ENCODE measurements at places on chromosomes 16 and 17. TPM values are rescaled to one million over a fixed set of nuclear protein-coding genes. Genes with fewer than 3 reads are reported as not detected.

GRCh38 chr16:17159617-17160016, 311.1 kb downstream of the XYLT1 start:
- no peaks in the 10 kb centered on the region for H3K36me3 ChIP-seq
- no peaks in the 10 kb centered on the region for H3K4me1 ChIP-seq
- no peaks in the 10 kb centered on the region for H3K27me3 ChIP-seq
- H3K4me3 ChIP-seq = no peak overlapping the region

DNA sequence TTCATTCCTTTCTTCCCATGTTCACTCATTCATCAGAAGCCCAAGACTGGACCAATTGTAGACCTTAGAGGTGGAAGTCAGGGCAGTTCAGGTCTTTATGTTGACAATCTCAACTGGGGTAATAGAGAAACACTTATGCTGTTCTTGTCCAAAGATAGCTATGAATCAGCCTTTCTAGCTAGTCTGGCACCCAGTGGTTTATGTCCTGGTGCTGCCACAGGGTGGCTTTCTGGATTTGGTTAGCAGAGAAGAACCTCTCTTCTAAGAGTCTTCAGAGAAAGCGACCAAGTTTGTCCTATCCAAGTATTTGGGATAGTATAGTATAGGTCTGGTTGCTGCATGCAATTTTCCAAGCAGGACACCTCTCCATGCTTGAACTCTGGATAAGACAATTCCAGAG, 83.3 kb downstream of the NOG start:
- no peak overlapping the region for H3K27ac ChIP-seq
- H3K36me3 ChIP-seq = no peaks in the 10 kb centered on the region
- H3K27me3 ChIP-seq = no peaks in the 10 kb centered on the region
- H3K4me3 ChIP-seq = no peak overlapping the region
- peaks cover 2% of the 10 kb centered on the region for H3K4me1 ChIP-seq
- no peak for DNase-seq

The ZNF423 gene
- 4.7 TPM for polyA plus RNA-seq

- H3K27ac ChIP-seq = no peak overlapping the region
- no peaks in the 10 kb centered on the region for H3K4me1 ChIP-seq
- no peaks in the 10 kb centered on the region for H3K36me3 ChIP-seq
Measured at GRCh38 chr16:58853854-58854791, 120.0 kb upstream of the GOT2 start.

- no peak for DNase-seq
- H3K27me3 ChIP-seq = no peaks in the 10 kb centered on the region
- no peak overlapping the region for H3K4me3 ChIP-seq
Measured at GRCh38 chr17:63703556-63704258, 3.8 kb upstream of the LIMD2 start.

DNA sequence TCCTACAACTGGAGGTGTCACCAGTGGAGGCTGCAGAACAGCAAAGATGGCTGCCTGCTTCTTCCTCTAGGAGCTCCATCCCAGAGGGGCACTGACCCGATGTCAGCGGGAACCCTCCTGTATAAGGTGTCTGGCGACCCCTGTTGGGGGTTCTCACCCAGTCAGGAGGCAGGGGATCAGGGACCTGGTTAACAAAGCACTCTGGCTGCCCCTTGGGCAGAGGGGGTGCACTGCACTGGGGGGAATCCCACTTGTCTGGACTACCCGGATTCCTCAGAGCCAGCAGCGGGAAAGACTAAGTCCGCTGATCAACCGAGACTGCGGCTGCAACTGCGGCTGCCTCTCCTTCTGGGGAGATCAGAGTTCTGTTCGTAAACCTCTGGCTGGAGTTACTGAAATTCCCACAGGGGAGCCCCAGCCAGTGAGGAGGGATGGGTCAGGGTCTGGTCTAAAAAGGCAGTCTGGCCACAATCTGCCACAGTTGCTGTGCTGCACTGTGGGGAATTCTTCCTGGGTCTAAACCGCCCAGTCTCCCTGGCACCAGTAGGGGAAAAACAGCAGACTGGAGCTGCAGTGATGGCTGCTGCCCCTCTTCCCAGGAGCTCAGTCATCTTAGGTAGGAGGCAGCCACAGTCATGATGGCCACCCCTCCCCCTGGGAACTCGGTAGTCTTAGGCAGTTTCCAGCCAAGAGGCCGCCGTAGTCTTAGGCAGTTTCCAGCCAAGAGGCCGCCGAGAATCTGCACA, 213.4 kb downstream of the CYB561 start:
- no peak overlapping the region for H3K27ac ChIP-seq
- H3K27me3 ChIP-seq = no peaks in the 10 kb centered on the region
- no peak overlapping the region for H3K4me3 ChIP-seq
- H3K4me1 ChIP-seq = no peaks in the 10 kb centered on the region
- DNase-seq = no peak

DNA sequence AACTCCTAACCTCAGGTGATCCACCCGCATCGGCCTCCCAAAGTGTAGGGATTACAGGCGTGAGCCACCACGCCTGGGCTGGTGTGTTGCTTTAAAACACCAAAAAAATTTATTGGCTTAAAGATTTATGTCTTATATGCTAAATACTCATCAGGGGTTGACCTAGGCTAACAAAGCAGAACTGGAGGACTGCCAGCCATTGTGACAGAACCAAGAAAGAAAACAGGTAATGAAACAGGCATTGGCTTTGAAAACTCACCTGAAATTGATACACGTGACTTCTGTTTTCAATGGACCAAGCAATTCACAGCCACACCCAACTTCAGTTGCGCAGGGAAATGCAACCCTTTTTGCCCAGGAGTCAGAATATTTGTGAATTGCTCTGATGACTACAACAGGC, 4.9 kb upstream of the PHAF1 start:
- H3K4me1 ChIP-seq = peaks cover 4% of the 10 kb centered on the region
- DNase-seq = no peak
- no peak overlapping the region for H3K27ac ChIP-seq
- no peaks in the 10 kb centered on the region for H3K27me3 ChIP-seq
- no peak overlapping the region for H3K4me3 ChIP-seq

DNA sequence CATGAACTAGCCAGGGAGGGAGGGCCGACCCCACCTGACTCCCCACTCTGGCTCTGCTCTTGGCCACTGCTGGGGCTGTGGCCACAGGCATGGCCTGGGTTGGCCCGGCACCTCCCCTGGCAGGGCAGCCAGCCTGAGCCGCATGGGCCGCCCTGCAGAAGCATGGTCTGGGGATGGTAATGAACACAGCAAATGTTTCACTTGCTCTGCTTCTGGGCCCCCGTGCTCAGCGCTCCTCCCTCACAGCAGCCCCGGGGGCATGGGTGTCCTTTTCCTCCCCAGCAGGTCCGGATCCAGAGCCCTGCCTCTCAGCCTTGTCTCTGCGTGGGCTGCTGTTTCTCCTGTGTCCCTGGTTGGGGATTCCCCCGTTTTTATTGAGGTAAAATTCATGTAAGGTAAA, 30.9 kb upstream of the KCNJ12 start:
- H3K4me3 ChIP-seq = no peak overlapping the region
- no peaks in the 10 kb centered on the region for H3K36me3 ChIP-seq
- H3K4me1 ChIP-seq = no peaks in the 10 kb centered on the region
- DNase-seq = no peak
- no peak overlapping the region for H3K27ac ChIP-seq

DNA sequence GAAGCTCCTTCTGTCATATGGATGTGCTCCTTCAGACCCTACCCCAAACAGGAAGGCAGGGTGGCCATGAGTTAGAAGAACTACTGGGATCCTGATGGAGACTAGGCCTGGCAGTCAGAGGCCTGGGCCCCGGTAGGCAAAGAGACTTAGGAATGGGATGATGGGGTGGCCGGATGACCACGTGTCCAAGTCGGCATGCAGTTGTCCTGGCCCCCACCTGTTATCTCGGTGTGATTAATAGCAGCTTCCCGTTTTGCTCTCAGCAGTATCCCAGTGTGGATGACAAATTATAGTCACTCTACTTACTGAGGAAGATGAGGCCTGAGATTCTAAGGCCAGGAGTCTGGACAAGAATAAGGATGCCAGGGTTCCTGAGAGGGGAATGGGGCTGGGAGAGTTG, 1.5 kb downstream of the TNFSF12 start:
- peaks cover 5% of the 10 kb centered on the region for H3K4me1 ChIP-seq
- no peak for DNase-seq
- H3K4me3 ChIP-seq = no peak overlapping the region
- no peak overlapping the region for H3K27ac ChIP-seq
- H3K36me3 ChIP-seq = no peaks in the 10 kb centered on the region

The SEZ6 gene
- polyA plus RNA-seq = not detected
